Naive thymus-derived CD4-positive, alpha-beta T cell (primary cell): ENCODE measurements at places on chromosomes 7 and 10. TPM values are rescaled to one million over a fixed set of nuclear protein-coding genes. Genes with fewer than 3 reads are reported as not detected.

- no peak for DNase-seq
Measured at GRCh38 chr10:132872658-132873057, 69.7 kb downstream of the CFAP46 start.

DNA sequence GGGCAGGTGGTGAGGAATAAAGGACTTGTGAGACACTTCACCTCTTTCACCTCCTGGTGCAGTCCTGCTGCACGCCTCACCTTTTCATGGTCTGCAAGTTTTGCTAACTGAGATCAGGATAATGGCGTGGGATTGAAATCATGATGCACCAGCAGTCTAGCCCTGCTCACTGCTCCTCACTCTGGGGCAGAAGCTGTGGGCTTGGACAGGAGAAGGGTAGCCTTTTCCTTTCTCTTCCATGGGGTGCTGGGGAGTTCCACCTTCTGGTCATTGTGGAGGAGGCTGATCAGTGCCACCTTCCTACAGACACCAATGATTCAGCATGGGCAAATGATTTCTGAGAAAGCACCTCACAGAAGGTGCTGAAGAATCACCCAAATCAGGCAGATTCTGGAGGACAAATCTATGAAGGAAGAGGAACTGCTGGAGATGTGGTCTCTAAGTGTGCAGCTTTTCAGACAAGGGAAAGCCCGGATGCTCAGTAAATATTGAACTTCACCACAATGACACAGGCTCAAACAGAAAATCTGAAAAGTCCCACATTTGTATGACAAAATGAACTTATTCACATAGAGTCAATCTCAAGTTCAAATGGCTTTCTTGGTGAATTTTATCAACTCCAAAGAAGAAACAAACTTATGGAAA, 19.7 kb downstream of the MBL2 start:
- no peak for DNase-seq

GRCh38 chr7:129947701-129948100, 5.1 kb downstream of the UBE2H start:
- DNase-seq, result no peak

GRCh38 chr7:23469150-23469960, 936 bp downstream of the IGF2BP3 start:
- peak; percentile 37 for DNase-seq

- no peak for DNase-seq
Measured at GRCh38 chr10:45433716-45434469, 59.9 kb downstream of the ALOX5 start.

- no peak for DNase-seq
Measured at GRCh38 chr10:15742836-15743235, 23.1 kb upstream of the ITGA8 start.

DNA sequence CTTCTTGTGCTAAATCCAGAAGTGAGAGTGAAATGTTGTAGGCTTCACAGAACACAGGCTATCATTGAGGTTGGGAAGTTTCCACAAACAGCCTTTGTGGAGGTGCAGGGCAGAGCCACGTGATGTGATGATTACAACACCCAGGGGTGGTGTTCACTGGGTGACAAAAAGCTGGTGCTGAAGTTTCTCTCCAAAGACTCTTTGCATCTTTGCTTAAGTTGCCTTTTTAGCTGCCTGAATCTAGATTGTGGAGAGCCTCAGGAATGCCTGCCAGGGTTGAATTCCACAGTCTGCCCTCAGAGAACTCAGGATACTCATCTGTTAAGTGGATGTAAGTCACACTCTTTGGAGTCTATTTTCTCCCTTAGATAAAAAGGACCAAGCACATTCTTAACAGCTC, 56.3 kb downstream of the PLXNA4 start:
- no peak for DNase-seq

The PLXNA4 gene
- 0.05 TPM for total RNA-seq

The LHFPL3 gene
- total RNA-seq, result not detected
